ENCODE measurements at places on chromosomes 7 and 10. TPM values are rescaled to one million over a fixed set of nuclear protein-coding genes. Genes with fewer than 3 reads are reported as not detected.

CNPY1 gene
- not detected for polyA plus RNA-seq

PNPLA8 gene
- polyA plus RNA-seq: 7.0 TPM

CARD11 gene
- polyA plus RNA-seq: 0.26 TPM

SPDYE2 gene
- polyA plus RNA-seq: not detected

PNLIPRP1 gene
- not detected for polyA plus RNA-seq

SH2B2 gene
- polyA plus RNA-seq: 1.7 TPM

LRRC4 gene
- 0.55 TPM for polyA plus RNA-seq

RASSF4 gene
- polyA plus RNA-seq: 8.6 TPM

TFR2 gene
- polyA plus RNA-seq: 0.50 TPM

NKX2-3 gene
- polyA plus RNA-seq: not detected

CYP3A4 gene
- not detected for polyA plus RNA-seq

SMNDC1 gene
- 12.2 TPM for polyA plus RNA-seq

ZNF425 gene
- 1.2 TPM for polyA plus RNA-seq
